ENCODE measurements at places on chromosomes 4 and X.

- no peaks in the 10 kb centered on the region for H3K36me3 ChIP-seq
- no peaks in the 10 kb centered on the region for H3K4me1 ChIP-seq
- DNase-seq: no peak
- H3K27me3 ChIP-seq: no peaks in the 10 kb centered on the region
- H3K27ac ChIP-seq: no peak overlapping the region
- no peak overlapping the region for H3K4me3 ChIP-seq
Observed at GRCh38 chr4:153261914-153262313, 57.7 kb downstream of the TRIM2 start.

GRCh38 chr4:107693132-107693531, 26.9 kb downstream of the PAPSS1 start:
- no peak for DNase-seq
- H3K27me3 ChIP-seq: no peaks in the 10 kb centered on the region
- no peak overlapping the region for H3K27ac ChIP-seq
- no peak overlapping the region for H3K4me3 ChIP-seq
- H3K4me1 ChIP-seq: no peaks in the 10 kb centered on the region

- H3K27me3 ChIP-seq: no peaks in the 10 kb centered on the region
- no peaks in the 10 kb centered on the region for H3K36me3 ChIP-seq
- no peak overlapping the region for H3K4me3 ChIP-seq
- DNase-seq: no peak
- H3K27ac ChIP-seq: no peak overlapping the region
Observed at GRCh38 chr4:129323658-129324057, 227.7 kb downstream of the C4orf33 start.

GRCh38 chr4:11546391-11547175, 117.9 kb upstream of the HS3ST1 start:
- H3K27ac ChIP-seq: peak overlapping the region; percentile 88
- no peaks in the 10 kb centered on the region for H3K27me3 ChIP-seq
- DNase-seq: no peak
- peaks cover 52% of the 10 kb centered on the region for H3K36me3 ChIP-seq
- H3K4me3 ChIP-seq: peak overlapping the region; percentile 65
- H3K4me1 ChIP-seq: peaks cover 76% of the 10 kb centered on the region

GRCh38 chr4:8176547-8177399, 18.2 kb upstream of the ABLIM2 start:
- H3K27ac ChIP-seq: no peak overlapping the region
- peaks cover 5% of the 10 kb centered on the region for H3K27me3 ChIP-seq
- peak; percentile 59 for DNase-seq

GRCh38 chrX:77572322-77572721, 125.1 kb downstream of the FGF16 start:
- DNase-seq: no peak
- H3K4me3 ChIP-seq: no peak overlapping the region
- no peaks in the 10 kb centered on the region for H3K27me3 ChIP-seq
- H3K4me1 ChIP-seq: no peaks in the 10 kb centered on the region

DNA sequence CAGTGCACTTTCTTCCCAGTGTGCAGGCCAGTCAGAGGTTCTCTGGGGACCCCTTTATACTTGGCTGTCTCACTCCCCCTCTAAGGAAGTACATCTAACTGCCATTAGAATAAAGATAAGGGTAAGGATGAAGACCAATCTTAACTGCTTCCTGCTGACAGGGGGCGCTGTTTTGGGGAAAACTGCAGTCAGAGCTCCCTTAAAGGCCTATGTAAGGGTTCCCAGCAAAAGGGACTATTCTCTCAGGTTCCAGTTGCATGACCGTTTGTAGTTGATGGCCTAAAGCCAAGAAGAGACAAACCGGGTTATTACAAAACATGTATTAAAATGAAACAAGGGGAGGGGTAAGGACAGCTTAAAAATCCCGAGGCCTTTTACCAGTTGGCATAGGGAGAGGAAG, 115.6 kb upstream of the SPIN4 start:
- no peaks in the 10 kb centered on the region for H3K27me3 ChIP-seq
- H3K36me3 ChIP-seq: no peaks in the 10 kb centered on the region
- H3K4me3 ChIP-seq: no peak overlapping the region
- DNase-seq: no peak

GRCh38 chr4:15971068-15971801, 8.3 kb upstream of the FGFBP2 start:
- no peak overlapping the region for H3K27ac ChIP-seq
- no peaks in the 10 kb centered on the region for H3K4me1 ChIP-seq
- no peak for DNase-seq
- H3K27me3 ChIP-seq: no peaks in the 10 kb centered on the region

DNA sequence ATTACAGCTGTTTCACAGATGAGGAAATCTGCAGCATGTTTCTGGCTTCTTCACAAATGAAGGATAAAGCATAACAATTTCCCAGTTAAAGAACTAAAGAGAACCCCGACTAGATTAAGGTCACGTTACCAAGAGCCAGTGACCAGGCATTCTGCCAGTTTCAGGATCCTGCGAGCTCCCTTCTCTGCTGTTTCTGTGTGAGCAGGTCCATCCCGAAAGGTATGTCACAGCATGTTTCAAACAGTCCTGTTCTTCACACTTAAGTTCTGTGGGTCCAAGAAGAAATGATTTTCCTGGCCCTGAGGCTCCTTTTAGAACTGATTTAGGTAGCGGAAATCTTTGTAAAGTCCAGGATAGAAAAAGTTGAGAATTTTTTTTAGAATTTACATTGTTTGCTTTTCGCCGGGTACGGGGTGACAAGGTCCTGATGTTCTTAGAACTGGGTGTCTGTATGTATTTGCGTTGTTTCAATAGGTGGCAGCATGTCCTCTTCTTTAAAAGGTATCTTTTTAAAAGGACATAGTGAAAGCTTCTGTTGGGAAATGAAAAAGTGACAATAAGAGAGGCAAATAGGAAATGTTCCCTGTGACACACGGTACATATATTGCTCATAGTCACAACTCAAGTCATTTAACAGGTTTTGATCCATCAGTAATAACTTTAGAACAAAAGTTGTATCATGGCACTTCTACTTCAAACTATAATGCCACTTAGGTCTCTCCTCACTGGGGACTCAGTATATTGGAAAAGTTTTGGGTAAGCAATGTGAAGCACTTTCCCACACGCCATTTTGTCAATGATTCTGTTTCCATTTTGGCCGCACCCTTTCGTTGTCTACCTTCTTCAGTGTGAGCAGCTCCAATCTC, 18.4 kb downstream of the IL21 start:
- no peak overlapping the region for H3K27ac ChIP-seq
- peaks cover 13% of the 10 kb centered on the region for H3K27me3 ChIP-seq
- no peak for DNase-seq
- H3K36me3 ChIP-seq: no peaks in the 10 kb centered on the region
- peak overlapping the region; percentile 41 for H3K4me3 ChIP-seq
- no peaks in the 10 kb centered on the region for H3K4me1 ChIP-seq

GRCh38 chr4:97139791-97140190, 1003.5 kb downstream of the STPG2 start:
- DNase-seq: no peak
- H3K4me3 ChIP-seq: no peak overlapping the region
- H3K36me3 ChIP-seq: no peaks in the 10 kb centered on the region
- no peak overlapping the region for H3K27ac ChIP-seq

GRCh38 chr4:6475492-6476020, 3.1 kb upstream of the PPP2R2C start:
- no peak overlapping the region for H3K27ac ChIP-seq
- no peak for DNase-seq
- peaks cover 34% of the 10 kb centered on the region for H3K27me3 ChIP-seq
- H3K4me1 ChIP-seq: peaks cover 14% of the 10 kb centered on the region

- H3K27me3 ChIP-seq: peaks cover 74% of the 10 kb centered on the region
Observed at GRCh38 chr4:53686521-53686920, 95.2 kb upstream of the LNX1 start.

GRCh38 chrX:26008691-26009090, 129.5 kb upstream of the MAGEB18 start:
- no peaks in the 10 kb centered on the region for H3K36me3 ChIP-seq
- no peak for DNase-seq
- H3K27ac ChIP-seq: no peak overlapping the region
- H3K4me1 ChIP-seq: no peaks in the 10 kb centered on the region

DNA sequence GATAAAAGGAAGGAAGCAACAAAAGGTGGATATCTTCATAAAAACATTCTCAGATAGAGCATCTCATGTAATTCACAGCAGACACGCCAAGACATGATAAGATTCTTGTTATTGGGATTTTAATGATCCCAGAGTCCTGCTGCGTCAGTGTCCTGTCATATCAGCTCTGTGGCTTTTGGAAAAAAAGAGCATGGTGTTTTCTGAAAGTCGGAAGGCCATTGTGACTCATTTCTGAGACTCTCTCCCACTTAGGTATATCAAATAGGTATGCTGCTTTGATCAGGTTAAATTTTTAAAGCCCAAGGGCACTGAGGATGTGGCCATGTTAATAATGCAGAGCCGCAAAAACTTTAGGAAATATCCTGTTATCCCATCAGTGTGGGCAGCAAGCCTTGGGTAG, 481.0 kb downstream of the KCNIP4 start:
- H3K36me3 ChIP-seq: no peaks in the 10 kb centered on the region
- no peak for DNase-seq
- H3K4me1 ChIP-seq: peaks cover 12% of the 10 kb centered on the region
- no peak overlapping the region for H3K27ac ChIP-seq
- H3K4me3 ChIP-seq: no peak overlapping the region

- H3K27ac ChIP-seq: no peak overlapping the region
- no peak overlapping the region for H3K4me3 ChIP-seq
- no peaks in the 10 kb centered on the region for H3K4me1 ChIP-seq
- no peaks in the 10 kb centered on the region for H3K36me3 ChIP-seq
- no peaks in the 10 kb centered on the region for H3K27me3 ChIP-seq
- peak; percentile 34 for DNase-seq
Observed at GRCh38 chrX:67780694-67781109, 236.9 kb downstream of the AR start.

DNA sequence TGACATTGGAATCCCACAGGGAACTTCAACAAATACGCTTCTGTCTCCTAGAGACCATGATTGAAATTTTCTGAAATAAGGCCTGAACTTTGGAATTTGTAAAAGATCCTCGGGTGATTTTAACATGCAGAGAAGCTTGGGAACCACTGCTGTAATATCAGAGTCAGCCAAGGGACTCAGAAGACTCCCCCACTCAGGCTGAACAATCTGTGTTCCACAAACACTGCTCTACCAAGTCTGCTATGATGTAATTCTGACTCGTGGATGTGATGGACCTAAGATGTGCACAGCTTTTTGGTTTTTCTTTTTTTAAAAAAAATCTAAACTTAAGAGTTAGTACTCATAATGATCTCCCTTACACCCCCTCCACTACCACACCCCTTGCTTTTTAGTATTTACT, 26.0 kb downstream of the LRP2BP start:
- DNase-seq: no peak
- H3K27me3 ChIP-seq: no peaks in the 10 kb centered on the region
- no peaks in the 10 kb centered on the region for H3K4me1 ChIP-seq
- H3K36me3 ChIP-seq: no peaks in the 10 kb centered on the region

DNA sequence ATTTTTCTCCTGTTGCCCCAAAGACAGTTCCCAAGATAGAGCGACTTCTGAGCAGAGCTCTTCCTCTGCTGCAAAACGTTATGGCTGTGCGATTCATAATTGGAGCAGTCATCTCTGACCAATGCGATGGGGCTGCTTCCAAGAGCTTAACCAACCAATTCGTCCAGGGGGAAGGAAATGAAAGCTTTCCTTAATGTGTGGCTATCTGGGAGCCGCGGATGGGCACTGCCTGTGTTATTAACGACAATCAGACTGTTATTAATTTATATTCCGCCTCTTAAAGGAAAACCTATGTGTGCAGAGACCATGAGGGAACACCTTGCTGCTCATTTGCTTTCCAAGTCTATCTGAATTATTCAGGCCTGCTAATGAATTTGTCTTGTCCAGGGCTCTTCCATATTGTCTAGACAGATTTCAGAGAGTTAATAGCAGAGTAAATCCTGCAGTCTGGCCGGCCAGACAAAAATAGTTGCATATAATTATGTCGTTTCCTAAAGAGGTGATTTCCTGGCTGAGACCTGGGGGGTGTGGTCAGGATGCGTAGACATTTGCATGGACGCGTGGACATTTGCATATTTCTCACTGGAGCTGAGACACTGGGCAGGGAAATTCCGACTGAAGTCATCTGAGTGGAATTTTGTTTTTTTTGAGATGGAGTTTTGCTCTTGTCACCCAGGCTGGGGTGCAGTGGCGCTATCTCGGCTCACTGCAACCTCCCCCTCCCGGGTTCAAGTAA, 135.4 kb downstream of the HMX1 start:
- no peak overlapping the region for H3K4me3 ChIP-seq
- DNase-seq: no peak
- H3K27ac ChIP-seq: no peak overlapping the region
- H3K36me3 ChIP-seq: no peaks in the 10 kb centered on the region

DNA sequence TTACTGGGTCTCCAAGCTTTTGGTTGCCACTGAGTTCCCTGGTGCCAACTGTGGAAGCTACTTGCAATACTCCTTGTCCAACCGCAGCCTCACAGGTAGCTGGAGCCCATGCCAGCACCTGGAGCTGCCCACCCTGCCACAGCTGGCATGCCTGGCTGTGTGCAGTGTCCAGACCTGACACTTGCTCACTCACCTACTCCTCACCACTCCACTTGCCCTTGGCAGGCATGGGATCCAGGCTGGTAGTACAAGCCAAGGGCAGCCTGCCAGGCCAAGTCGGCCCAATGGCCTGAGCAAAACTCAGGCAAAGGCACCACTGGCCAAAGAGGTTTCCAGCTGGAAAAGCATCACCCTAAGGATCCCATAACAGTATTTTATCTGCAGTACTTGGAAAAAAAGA, 246.3 kb downstream of the PDGFC start:
- no peak overlapping the region for H3K27ac ChIP-seq
- no peaks in the 10 kb centered on the region for H3K36me3 ChIP-seq
- no peaks in the 10 kb centered on the region for H3K27me3 ChIP-seq

GRCh38 chrX:85115252-85115651, 111.6 kb downstream of the APOOL start:
- no peaks in the 10 kb centered on the region for H3K27me3 ChIP-seq
- H3K27ac ChIP-seq: no peak overlapping the region
- H3K4me3 ChIP-seq: no peak overlapping the region
- H3K36me3 ChIP-seq: no peaks in the 10 kb centered on the region

DNA sequence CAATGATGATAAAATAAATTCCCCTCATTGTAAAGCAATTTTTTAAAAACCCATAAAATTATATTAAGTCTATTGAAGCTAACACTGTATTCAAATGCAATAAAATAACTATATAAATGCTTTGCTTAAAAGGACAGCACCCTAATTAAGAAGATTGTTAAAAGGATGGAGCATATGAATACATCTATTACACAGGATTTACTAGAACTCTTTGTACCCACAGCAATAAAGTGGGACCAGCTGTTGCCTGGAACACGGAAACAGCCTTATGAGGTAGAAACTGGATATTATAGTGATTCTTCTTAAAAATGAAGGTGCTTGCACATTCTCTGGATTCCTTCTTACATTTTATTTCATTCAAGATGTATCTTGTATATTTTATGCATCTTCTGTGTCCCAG, 298.7 kb upstream of the KLF3 start:
- peaks cover 13% of the 10 kb centered on the region for H3K4me1 ChIP-seq
- H3K27me3 ChIP-seq: no peaks in the 10 kb centered on the region
- H3K27ac ChIP-seq: no peak overlapping the region
- no peak for DNase-seq
- H3K36me3 ChIP-seq: no peaks in the 10 kb centered on the region
- no peak overlapping the region for H3K4me3 ChIP-seq

GRCh38 chr4:37326852-37327251, 82.3 kb downstream of the NWD2 start:
- no peak for DNase-seq
- H3K4me3 ChIP-seq: no peak overlapping the region
- H3K4me1 ChIP-seq: peaks cover 32% of the 10 kb centered on the region
- no peaks in the 10 kb centered on the region for H3K27me3 ChIP-seq
- no peak overlapping the region for H3K27ac ChIP-seq
- no peaks in the 10 kb centered on the region for H3K36me3 ChIP-seq

- peaks cover 41% of the 10 kb centered on the region for H3K27me3 ChIP-seq
- no peak for DNase-seq
- H3K27ac ChIP-seq: no peak overlapping the region
- H3K4me1 ChIP-seq: peaks cover 18% of the 10 kb centered on the region
- peak overlapping the region; percentile 72 for H3K4me3 ChIP-seq
- peaks cover 23% of the 10 kb centered on the region for H3K36me3 ChIP-seq
Observed at GRCh38 chr4:42655269-42655637, 1.7 kb downstream of the ATP8A1 start.

All from Calu3 (cell line).